ENCODE measurements at places on chromosomes 5 and 9.

DNA sequence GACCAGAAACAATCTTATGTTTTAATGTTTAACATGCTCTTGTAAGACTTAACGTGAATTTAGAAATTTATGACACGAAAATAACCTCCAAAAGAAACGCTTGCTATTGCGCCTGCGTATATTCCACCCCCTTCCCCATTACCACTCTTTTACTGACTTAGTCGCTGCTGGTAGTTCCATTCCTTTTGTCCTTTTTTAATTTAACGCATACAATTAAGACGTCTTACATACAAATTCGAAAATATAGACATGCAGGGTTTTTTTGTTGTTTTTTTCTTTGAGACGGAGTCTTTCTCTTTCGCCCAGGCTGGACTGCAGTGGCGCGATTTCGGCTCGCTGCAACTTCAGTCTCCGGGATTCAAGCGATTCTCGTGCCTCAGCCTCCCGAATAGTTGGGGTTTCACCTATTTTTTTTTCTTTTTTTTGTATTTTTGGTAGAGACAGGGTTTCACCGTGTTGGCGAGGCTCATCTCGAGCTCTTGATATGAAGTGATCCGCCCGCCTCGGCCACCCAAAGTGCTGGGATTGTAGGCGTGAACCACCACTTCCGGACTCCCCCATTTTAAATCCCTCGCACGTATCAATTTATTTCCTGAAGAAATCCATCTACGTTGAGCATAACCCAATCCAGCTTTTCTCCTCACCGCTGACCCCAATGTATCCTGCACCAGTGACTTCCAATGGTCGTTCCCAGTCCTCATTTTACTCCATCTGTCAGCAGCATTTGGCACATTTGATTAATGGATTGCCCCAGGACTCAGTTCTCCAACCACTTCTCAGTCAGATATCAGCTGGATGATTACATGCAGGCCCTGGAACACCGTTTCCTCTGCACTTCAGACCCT, 684 bp upstream of the MED7 start:
- DNase-seq: peak; percentile 32

- DNase-seq: no peak
Measured at GRCh38 chr9:18989865-18990264, 43.1 kb downstream of the SAXO1 start.

DNA sequence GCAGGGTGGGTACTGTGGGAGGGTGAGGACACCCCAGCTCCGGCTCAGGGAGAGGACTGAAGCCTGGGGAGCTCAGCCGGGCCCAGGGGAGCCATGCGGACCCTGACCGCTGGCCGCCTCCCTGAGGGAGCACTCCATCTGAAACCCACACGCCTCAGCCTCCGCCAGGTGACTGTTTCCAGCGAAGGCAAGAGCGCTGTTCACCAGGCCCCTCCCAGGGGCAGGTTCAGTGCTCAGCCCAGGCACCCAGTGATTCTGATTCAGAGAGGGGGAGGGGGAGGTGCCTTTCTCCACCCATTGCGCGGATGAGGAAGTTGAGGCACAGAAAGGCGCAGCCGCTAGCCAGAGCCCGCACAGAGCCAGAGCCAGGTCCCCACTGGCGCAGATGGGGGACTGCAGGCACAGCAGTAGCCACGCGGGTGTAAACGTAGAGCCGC, 27.0 kb downstream of the ADGRD2 start:
- DNase-seq: no peak

- DNase-seq: peak; percentile 23
Measured at GRCh38 chr9:76365028-76365427, 29.2 kb downstream of the RFK start.

DNA sequence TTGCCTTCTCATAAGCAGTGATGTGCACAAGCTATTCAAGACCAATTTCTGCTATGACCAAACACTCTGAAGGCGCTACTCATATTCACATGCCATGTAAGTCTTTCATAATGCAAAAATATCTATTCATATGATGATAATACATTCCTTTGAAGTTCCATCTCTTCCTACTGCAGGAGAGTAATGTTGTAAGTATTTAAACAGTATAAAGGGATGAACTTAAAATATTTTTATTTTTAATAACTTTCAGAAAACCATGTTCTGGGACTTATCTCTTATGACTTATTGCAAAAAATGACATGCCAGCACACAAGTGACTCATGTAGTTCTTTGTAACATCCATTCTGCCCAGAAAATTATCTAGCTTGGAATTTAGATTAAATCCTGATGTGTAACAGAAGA, 376.4 kb downstream of the KCTD16 start:
- DNase-seq: no peak
